ENCODE measurements at places on chromosomes 4 and X. TPM values are rescaled to one million over a fixed set of nuclear protein-coding genes. Genes with fewer than 3 reads are reported as not detected.

TSPAN6 gene
- 92.8 TPM for total RNA-seq

DNA sequence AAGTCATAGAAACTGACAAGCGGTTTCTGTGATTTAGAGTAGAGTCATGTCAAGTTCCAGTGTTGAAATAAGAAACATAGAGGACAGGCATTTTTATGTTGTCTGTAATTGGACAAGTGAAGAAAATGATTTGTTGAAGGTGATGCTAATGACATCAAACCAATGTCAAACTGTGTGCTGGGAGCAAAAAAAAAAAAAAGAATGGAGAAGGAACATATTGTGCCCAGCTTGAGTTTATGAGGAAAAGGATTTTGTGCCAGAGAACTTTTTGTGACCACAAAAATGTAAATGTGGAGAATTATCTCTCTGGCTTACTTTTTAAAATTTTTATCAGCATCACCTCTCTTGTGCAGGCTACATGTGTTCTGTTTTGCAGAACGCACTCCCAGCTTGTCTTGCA is 495.7 kb downstream of the RAPGEF2 start:
- DNase-seq = no peak

GRCh38 chr4:78553529-78554060 is 2.0 kb downstream of the ANXA3 start:
- DNase-seq = no peak

DNA sequence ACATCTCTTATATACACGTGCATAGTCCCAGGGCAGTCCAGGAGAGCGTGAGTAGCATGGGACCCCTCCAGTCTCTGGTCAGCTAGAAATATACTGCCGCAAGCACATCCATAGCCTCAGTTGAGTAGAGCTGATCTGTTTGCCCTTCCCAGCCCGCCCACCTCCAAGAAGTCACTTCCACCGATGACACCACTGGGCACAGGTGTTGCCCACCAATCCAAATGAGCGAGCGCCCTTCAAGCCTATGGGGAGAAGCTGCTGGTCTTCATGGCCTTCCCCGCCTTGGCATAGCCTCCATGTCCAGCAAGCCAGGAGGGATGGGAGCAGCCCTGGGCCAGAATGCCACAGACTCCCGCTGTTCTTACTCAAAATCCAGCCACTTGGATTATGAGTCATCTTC is 10.2 kb downstream of the DUSP9 start:
- no peak for DNase-seq

DNA sequence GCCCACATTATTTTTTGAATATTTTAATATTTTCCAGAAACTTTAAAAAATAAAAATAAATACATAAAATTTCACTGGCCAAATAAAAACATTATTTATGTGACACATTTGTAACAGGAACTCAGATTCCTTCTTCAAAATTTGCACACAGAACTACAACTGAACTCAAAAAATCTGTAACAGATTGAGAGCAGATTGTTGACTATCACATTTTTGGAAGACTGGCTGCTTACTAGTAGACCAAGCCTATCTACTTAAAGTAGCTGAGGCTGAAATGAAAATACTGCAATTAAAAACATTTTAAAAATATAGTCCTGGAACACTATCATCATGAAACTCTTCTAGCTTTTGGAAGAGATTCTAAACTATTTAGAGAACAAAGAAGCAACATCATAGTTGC is 203.9 kb downstream of the SH3BGRL start:
- no peak for DNase-seq

DNA sequence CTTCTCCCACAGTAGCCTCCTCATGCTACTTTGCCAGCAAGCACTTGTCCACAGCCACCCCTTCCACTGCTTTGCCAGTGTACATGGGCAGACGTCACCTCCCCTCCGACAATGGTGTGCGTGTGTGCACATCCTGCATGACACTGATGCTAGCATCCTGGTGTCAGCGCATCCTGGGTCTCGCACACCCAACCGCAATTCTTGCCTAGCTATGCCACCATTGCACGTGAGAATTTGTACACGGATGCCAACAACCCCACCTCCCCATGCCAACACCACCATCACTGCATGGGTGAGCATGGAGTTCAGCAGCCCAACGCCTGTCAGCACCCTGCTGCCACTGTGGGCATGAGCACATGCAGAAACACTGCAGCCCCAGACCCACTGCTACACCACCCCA is 550.0 kb downstream of the STPG2 start:
- DNase-seq = no peak
